ENCODE measurements at places on chromosomes 2 and 18.

DNA sequence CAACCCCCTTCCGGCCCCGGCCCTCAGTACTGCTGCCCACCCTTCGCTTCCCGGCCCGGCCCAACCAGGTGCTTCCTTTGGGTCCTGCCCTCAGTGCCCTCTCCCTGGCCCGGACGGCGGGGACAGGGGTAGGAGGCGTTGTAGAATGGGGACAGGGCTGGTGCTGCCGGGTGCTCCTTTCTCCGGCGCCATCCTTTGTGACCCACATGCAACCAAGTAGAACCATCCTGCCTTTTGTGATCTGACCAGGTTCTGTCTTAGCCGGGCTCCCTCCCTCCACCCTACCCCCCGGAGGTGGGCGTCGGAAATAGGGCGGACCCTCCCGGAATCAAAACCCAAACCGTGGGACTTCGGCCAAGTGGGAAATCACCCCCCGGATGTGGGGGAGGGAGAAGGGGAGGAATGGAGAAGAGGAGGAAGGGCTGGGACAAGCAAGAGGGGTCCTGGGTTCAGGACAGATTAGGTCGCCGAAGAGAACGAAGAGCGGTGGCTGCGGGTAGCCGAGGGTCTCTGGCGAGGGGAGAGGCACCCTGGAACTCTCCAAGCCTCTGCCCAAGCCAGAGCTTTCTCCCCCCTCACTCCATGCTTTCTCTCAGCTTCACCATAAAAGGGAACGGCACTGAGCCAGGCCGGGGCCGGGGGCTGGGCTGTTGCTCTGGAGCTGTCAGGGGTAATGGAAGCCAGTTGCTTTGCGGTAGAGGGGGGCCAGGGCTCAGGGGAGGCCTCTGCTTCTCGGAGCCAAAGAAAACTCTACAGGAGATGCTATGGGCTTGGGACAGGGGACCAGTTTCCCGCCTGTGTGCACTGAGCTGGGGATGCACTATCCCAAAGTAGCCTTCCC, 756 bp upstream of the OST4 start:
- no peak for DNase-seq

DNA sequence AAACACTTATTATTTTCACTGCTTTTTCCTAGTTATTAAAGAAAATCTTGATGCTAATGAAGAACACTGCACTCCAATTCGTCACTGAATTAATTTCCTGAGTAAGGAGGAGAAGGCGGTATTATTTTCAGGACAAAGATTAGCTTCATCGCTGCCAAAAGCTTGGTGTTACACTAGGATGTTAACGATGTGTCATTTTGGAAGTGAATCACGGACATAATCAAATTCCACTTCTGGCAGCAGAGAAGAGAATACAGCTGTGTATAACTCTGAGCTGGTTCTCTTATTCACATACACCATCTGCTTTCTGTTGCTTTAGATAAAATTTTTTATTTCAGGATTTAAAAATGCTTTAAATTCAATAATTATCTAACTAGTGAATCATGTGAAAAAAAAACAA, 74.1 kb downstream of the SCG2 start:
- no peak for DNase-seq

- DNase-seq = no peak
Measured at GRCh38 chr2:68715353-68716041, 19.1 kb upstream of the ARHGAP25 start.

- no peak for DNase-seq
Measured at GRCh38 chr2:149399934-149400615, 69.7 kb downstream of the LYPD6 start.

GRCh38 chr18:1253827-1254226, 349.2 kb downstream of the ADCYAP1 start:
- no peak for DNase-seq

Measured in GM18507 (cell line).